ENCODE measurements at places on chromosomes 2 and 18.

GRCh38 chr2:74756356-74756890, 77.5 kb upstream of the HK2 start:
- DNase-seq = no peak

DNA sequence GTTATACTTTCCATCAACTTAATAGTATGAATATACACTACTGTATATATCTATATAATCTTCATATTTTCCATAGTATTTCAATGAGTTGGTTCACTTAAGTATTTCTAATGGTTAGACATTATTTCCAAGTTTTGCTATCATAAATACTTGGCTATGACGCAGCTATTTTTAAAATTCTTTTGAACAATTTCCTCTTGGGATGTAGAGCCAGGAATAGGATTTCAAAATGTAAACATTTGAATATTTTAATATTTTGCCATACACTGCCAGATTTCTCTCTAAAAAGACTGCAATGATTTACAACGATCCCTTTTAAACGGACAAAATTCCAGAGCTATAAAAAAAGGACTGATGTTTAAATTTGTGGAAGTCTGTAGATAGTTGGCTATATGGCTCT, 95.6 kb downstream of the NUP35 start:
- no peak for DNase-seq

DNA sequence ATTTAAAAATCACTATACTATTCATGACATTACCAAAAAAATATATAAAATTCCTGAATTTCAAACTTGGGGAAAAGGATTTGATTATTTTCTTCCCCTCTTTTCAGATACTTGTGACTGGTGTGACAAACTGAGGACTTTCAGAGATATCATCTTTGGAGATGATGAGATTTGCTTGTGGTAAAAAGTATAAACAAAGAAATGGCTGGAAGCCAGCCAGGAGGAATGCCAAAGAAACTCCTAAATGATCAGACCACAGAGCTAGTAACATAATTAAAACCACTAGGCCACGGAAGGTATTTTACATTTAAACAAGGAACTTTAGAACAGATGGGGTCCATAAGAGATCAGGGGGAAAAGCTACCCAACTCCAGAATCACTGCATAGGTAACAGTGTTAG, 58.7 kb downstream of the PIGN start:
- no peak for DNase-seq

DNA sequence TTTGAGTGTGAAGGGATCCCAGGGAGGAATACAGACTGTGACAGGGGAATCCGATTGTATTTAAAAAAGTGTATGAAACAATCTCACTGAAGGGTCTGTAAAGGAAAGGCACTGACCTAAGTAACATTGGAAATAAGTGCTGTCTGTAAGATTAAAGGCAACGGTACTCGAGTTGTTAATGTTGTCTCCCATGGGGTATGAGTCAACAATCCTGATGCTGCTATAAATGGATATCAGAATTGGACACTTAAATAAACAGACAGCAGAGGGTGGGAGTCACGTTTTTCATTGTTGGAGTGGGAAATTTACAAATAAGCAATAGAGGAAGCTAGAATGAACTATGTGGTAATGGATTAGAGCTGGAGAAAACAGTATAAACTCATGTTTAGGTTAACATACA, 452.4 kb upstream of the RGPD4 start:
- DNase-seq = no peak

DNA sequence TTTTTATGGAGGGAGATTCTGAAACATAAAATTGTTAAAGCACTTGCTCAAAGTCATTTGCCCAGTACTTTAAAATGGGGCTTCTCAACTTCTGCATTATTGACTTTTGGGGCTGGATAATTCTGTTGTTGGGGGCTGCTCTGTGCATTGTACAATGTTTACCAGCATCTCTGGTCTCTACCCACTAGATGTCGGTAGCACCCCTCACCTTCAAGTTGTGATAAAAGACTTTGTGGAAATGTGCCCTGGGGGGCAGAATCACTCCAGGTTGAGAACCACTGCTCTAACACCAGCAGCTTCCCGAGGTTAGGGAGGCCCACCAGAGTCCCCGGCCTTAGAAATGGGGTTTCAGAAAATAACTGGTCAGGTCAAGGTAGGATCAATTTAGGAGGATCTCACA, 26.8 kb upstream of the CUL3 start:
- DNase-seq = no peak

DNA sequence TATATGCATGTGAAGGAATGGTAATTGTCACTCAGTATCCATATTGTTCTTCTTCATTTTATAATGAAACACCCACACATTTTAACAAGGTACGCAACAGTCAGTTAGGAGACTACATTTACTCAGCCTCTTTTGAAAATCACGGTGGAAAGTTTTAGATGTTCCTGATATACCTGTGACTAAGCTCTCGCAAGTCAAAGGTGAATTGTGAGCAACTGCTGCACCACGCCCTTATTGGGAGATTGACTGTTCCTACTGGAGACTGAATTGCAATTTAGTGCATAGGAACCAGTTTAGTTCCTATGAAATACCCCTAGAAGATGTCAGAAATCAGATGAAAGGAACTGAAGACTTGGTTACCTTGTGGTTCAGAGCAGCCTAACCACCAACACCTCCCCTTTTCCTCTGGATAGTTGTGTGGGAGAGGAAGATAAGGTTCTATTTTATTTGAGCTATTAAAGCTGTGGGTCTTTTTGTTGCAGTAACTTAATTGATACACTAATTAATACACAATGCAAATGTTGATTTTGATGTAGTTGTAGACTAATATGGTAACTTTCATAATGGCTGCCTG, 1280.5 kb upstream of the CDH2 start:
- no peak for DNase-seq

DNA sequence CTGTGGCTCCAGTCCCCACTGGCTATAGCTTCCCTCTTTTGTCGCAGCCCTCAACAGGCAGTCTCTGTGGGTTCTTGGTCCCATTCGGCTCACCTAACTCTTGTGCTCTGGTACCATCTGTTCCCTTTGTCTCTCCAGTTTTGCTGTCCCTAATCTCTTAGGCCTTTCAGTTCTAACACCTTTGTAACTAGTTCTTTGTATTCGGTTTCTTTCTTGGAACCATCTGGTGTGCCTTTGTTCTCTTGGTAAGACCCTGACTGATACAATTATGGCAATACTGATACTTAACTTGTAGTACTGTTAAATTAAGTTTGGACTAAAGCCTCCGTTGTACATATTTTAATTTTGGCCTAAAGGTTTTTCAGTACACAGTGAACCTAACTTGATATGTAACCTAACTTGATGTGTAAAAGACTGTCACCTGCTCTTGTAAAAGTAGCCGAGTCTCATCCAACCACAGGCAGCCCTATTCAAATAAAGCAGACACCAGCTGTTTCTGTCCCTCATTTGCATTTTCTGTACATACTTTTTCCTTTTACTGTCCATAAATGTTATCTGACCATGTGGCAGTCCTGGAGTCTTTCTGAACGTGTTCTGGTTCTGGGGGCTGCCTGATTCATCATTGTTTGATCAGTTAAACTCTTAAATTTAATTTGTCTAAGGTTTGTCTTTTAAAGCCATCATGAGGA, 4.8 kb upstream of the MRPL44 start:
- no peak for DNase-seq

DNA sequence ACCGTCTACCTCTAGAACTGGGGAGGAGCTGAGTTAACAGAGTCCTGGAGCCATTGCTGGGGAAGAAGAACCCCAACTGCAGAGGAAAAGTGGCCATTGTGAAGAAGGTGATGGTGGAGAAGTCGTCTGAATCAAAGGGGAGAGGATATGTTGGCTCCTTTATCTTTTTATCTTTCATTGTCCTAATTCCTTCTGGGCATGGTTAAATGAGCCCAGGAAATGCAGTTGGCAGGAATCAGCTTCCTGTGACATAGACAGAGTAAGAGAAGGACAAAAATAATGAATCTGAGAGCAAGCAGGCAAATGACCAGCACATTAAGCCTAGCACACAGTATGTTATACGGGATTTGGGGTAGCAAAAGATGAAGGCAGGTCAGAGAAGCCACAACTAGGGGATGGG, 16.0 kb upstream of the ACTR3 start:
- no peak for DNase-seq

GRCh38 chr2:44566059-44566458, 204.3 kb downstream of the CAMKMT start:
- no peak for DNase-seq

GRCh38 chr2:230203110-230203676, 16.6 kb downstream of the SP110 start:
- DNase-seq = no peak

DNA sequence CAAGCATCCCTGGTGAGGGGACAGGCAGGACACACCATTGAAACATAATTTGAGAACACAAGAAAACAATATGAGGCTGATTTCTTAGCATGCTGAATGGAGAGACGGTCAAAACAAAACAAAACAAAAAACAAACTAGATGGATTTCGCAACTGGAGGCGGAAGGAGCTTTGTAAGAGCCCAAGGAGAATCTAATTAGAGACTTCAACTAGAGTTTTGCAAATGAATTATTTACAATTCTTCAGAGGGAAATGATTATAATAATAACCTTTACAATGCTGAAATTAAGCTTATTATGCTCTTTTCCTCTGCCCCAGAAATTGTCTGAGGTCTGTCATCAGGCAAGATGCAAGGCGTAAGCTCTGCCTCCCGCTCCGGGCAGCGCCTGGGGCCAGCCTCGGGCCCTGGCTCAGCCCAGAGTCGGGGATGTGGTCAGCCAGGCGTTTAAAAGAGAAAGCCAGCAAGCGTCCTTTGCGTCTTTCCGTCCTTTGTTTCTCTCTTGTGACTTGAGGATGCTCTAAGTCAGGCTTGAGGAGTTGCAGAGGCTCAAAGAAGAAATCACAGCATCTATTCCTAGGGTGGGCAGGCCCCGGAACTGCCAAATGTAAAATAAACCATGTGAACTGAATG, 139.6 kb downstream of the TWIST2 start:
- DNase-seq = no peak

GRCh38 chr18:39435996-39436395, 1870.4 kb upstream of the CELF4 start:
- DNase-seq = no peak

DNA sequence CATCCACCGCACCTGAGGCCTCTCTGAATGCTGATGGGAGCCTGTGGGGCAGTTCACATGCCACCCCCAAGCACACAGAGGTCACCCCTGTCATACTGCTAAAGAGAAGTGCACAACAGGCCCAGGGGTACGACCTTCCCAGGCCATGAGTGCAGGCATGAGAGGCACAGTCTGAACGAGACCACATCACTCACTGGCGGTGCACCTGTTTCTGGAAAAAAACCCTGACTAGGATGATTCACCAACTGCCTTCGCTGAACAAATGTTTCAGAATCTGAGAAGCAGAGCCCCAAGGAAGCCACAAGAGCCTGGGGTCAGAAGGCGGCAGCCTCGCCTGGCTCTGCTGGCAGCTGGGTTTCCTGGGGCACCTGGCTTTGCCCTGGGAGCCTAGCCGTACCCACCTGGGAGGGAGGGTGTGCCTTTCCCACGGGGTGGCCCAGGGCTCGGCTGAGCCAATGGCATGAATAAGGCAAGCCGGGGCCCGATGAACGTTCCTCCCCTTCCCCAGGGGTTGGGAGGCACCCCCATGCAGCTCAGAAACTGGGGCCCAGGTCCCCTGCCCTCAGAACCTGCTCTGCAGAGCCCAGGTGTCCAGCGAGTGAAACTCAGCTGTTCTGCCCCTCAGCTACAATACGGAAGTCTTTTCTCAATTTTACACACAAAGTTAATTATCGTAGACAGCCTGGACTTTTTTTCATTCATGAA, 73.8 kb downstream of the HDAC4 start:
- no peak for DNase-seq

DNA sequence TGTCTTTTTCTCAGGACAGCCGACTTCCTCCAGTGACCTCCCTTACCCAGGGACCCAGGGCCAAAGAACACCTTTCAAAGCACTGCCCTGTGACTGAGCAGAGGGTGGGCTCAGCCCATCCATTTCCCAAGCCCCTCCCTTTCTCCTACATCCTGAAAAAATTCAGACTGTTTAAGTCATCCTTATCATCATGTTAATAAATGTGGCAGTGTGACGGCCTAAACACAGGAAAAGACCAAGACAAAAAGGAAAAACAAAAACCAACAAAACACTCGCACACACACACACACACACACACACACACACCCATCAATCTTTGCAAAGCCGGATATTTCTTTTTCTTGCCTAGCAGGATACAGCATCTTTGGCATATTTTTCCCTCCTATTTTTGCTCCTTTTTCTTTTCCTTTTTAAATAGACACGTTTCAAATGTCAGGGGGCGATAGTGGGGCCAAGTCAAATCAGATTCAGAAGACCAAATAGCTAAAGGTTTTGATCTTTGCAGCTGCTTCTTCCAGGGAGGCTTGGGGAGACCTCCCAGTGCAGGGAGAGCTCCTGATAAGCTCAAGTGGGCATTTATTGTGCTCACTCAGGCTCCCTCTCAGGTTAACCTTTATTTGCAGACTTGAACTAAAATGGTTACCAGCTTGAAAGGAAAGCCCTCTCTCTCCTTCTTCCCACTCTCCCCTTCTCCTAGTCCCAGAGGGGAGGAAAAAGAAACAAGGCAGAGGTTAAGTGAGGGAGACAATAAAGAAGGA, 39.5 kb upstream of the NRP2 start:
- no peak for DNase-seq

DNA sequence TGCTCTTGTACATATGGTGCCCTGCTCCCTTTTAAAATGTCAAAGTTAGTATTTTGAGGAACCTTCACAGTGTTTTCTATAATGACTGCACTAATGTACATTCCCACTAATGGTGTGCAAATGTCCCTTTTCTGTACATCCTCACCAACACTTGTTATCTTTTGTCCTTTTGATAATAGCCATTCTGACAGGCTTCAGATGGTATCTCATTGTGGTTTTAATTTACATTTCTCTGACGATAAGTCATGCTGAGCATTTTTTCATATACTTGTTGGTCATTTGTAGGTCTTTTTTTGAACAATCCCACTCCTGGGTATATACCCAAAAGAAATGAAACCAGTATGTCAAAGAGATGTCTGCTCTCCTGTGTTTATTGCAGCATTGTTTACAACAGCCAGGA, 268.3 kb downstream of the FBXO15 start:
- no peak for DNase-seq

DNA sequence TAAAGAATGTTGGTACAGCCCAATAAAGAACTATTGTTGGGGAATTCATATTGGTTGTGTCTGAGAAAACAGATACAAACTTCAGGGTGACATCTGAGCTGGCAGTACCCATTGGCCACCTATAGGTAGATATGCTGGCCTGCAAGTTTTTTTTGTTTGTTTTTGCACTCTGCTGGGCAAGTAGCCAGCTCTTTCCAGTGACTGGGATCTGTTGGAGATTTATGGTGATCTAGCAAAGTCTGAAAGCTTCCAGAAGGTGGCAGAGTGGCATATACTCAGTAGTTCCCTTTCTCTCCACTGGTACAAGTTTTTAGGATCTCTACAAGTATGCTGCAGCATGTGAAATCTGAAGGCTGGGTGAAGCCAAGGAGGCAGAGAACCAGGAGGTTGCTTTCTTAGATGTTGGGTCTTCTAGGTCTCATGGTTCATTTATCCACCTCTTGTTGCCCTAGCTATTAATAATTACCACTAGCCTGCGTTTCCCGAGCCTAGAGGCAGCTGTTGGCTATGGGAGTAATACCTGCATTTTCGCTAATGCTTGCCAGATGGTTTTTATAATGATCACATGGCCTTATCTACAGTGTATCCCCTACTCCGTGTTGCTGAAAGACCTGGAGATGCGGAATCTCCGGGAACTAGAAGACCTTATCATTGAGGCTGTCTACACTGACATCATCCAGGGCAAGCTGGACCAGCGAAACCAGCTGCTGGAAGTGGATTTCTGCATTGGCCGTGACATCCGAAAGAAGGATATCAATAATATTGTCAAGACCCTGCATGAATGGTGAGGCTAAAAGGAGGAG, 9.5 kb downstream of the COPS7B start:
- DNase-seq = no peak
